ENCODE measurements at places on chromosomes 16 and 17.
A peak's percentile ranks its signal among the peaks of the same experiment; 100 is the strongest.

DNA sequence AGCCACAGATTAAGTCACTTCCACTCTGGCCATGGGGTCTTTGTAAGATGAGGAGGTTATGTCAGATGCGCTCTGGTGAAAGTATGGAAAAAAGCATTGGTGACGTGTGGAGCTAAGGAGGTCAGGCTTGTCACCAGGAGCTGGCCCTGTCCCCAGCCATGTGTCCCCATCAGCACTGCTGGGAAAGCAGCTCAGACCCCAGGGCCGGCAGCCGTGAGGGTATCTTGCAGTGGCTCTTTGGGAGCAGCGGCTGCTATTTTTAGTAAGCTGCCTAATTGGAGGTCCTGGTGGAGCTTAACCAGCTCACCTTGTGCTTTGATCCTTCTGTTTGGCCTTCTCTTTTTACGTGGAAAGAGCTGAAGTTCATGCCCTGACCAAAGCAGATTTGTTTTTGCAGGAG lies 60.9 kb downstream of the MPRIP start:
- DNase-seq, result no peak

DNA sequence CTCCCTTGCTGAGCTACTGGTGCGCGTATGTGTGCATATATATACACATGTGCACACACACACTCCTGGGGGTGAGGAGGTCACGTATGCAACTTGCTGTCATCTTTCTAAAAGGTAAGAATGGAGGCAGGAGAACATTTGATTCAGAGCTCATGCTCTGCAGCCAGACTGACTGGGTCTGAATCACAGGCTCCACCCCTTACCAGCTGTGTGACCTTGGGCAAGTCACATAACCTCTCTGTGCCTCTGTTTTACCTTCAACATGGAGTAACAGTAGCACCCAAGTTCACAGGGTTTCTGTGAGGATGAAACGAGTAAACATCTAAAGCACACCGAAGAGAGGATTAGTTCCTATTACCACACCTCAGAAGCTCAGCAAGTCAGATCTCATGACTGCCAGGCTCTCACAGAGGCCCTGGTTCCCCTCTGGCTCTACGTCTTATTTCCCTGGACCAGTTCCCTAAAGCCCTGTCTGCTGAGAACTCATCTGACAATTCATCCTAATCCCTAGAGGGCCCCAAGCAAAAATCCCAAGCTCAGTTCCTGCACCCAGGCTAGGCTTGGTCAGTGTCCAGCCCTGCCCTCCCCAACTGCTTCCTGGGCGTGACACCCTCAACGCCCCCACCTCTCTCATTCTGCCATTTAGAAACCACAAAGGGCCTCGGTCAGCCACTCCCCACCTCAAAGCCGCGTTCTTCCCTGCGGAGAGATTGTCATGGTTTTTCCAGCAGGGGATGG lies 28.7 kb downstream of the ABR start:
- no peak for DNase-seq

DNA sequence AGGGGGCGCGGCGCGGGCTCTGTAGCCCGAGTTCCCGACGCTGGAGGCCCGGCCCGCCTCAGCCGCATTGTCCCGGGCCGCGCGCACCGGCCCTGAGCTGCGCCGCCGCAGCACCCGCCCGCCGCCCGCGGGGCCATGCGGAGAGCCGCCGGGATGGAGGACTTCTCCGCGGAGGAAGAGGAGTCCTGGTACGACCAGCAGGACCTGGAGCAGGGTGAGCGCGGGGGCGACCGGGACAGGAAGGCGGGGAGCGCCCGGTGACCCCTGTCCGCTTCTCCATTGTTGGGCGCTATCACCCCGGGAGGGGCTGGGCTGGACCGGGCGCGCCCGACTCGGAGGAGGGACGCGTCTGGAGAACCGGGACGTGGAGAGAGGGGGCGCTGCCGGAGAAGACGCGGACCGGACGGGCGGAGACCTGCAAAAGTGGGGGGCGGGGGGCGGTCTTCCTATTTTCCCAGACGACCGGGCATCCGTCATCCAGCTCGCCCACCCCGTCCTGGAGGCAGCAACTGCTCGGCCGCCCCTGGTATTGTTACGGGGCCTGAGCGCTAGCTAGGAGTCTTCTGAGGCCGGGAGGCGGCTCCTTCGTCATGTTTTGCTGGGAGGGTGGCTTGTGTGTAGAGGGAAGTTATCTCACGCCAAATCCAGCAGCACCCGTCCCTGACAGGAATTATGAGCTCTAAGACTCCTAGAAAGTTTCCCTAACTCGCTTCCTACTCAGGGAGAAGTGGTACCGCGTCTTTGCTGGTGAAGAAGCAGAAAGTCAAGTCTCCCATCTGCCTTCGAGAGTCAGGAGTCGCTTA lies 678 bp downstream of the CDR2L start:
- peak; percentile 69 for DNase-seq

DNA sequence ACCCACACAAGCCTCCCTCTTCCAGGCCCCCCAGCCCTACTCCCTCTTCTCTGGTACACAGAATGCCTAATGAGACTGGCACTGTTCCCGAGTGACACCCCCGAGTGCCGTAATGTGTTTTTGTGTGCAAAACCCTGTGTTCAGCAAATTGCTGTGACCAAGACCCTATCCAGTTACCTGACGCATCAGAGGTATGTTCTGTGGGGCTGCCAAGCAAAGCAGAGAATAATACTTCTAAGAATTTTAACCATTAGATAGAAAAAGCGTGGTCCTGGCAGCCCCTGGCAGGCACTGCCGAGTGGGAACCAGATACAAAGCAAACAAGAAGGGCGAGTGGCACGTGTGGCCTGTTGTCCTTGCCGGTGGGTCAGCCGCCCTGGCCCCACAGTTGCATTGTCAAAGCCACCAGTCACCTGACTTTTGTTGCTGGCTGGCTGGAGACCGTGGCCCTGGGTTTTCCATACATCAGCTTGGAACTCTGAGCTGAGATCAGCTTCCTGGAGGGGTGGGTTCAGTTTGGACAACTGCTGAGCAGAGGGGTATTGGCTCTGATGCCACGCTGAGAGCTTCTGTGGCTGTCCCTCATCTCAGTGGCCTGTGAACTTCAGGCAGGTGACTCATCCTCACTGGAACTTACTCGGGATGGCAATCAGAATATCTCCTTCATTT lies 69.1 kb upstream of the BRD7 start:
- DNase-seq, result no peak

Measured in Caco-2 (cell line).